HL-60 (cell line): ENCODE measurements at places on chromosomes 5 and 9.
A peak's percentile ranks its signal among the peaks of the same experiment; 100 is the strongest.

DNA sequence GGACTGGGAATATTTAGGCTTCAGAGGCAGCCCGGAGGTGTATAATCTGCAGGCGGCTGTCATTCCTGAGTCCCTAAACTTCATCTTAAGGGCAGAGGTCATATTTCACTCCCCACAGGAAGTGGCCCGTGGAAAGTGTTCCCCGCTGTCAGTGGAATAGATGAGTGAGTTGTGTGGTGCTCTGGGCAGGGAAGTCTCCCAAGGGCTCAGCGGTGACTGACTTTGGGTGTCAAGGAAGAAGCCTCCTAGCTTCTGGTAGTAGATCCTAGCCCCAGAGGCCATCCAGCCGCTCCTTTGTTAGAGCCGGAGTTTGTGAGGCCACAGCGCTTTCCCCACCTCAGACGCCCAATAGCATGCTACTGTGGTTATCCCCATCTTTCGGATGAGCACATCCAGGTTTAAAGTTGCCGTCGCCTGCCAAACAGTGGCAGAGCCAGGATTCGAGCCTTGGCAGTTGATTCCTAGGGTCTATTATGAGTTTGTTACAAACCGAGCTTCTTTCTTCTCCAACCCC lies 38.9 kb upstream of the TIFAB start:
- DNase-seq: no peak

DNA sequence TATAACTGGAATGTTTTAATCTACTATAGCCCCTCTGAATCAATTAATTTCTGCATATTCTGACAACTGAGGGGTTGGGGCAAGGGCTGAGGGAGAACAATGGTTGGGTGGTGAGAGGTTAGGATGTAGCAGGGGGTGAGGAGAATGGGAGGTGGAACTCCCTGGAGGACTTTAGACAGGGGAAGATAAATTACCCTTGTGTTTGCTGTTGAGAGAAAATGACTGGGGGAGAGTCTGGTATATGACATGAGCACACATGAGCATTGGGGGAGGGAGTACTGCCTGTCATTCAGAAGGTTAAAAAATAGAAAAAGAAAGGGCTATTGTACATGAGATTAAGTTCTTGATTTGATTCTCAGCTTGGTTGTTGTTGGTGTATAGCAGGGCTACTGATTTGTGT lies 37.2 kb upstream of the PAPPA start:
- no peak for DNase-seq

DNA sequence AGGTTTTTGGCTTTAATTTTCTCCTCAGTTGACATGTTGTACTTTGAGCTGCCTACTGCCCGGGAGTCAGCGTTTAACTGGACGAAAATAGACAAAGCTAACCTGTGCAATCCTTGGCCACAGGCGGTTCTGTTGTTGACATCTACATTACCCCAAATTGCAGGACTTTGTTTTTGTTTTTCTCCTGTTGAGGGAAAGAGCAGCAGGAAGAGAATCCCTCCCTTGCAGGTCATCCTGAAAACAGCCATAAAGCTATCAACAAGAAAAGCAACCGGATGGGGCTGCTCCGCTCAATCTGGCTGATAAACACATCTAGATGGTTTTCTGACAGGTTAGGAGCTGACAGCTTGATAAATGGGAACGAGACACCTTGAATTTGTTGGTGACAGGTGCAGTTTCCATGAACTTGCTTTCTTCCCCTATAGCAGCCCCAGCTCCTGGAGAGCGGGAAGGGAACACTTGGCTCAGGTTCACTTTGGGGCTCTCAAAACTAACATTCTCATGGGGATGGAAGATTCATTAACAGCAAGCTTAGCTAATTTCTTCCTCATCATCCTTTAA lies 331.5 kb downstream of the SLIT3 start:
- no peak for DNase-seq

GRCh38 chr9:134039386-134040175 lies 14.3 kb downstream of the BRD3OS start:
- DNase-seq: no peak

GRCh38 chr5:4229414-4230292 lies 634.0 kb downstream of the IRX1 start:
- no peak for DNase-seq

DNA sequence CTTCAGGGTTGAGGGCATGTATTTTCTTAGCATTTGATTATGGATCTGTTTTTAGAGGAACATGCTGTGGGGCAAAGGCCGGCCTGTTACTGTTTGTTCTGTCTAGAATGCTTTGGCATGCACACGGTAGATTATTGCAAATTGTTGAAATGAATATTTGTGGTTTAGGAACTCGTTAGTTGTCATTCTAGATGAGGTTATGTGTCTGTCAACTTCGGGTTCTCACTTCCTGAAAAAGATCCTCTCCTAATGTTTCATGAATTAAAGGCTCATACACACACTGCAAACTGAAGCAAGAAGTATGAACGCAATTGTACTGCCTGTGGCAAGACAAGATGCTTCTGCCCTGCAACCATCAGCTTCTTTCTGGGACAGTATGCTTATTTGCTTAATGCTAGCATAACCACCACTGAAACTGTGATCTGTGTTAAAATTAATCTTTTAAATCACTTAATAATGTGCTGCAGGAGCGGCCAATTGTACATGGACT lies 99.6 kb downstream of the BASP1 start:
- DNase-seq: peak; percentile 80

GRCh38 chr5:131916481-131916880 lies 29.0 kb downstream of the MEIKIN start:
- no peak for DNase-seq

- no peak for DNase-seq
Measured at GRCh38 chr9:135690836-135691570, 8.3 kb downstream of the SOHLH1 start.

DNA sequence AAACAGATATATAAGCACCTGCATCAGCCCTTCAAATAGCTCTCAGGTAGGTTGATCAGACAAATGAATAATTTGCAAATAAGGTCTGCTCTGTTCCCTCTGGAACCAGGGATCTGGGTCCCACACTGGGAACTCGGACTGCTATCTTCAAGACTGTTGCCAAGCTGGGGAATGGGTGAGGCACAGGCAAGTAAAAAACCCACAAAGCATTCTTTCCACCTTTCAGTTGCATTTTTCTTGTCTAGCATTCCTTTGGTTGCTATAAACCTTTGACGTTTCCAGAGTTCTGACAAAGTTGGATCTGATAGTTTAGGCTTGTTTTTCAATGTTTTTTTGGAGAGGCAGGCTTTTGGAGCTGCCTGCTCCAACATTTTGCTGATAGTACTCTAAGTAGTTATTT lies 20.1 kb downstream of the FBXL17 start:
- no peak for DNase-seq

- no peak for DNase-seq
Measured at GRCh38 chr5:17432569-17432968, 65.5 kb upstream of the TAF11L2 start.

DNA sequence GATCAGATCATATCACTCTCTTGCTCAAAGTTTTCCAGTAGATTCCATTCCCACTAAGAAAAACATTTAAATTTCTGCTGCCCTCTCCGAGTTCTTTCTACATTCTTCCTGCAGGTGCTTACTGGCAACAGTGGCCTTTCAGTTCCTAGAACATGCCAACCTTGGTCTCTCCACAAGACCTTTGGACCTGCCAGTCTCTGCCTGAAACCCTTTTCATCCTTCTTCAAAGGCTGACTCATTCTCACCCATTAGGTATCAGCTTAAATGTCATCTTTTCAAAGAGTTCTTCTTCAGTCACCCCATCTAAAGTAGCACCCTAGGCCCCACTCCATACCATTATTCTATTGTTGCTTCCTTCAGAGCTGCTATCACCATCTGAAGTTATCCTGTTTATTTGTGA lies 21.8 kb downstream of the PPIC start:
- DNase-seq: no peak

DNA sequence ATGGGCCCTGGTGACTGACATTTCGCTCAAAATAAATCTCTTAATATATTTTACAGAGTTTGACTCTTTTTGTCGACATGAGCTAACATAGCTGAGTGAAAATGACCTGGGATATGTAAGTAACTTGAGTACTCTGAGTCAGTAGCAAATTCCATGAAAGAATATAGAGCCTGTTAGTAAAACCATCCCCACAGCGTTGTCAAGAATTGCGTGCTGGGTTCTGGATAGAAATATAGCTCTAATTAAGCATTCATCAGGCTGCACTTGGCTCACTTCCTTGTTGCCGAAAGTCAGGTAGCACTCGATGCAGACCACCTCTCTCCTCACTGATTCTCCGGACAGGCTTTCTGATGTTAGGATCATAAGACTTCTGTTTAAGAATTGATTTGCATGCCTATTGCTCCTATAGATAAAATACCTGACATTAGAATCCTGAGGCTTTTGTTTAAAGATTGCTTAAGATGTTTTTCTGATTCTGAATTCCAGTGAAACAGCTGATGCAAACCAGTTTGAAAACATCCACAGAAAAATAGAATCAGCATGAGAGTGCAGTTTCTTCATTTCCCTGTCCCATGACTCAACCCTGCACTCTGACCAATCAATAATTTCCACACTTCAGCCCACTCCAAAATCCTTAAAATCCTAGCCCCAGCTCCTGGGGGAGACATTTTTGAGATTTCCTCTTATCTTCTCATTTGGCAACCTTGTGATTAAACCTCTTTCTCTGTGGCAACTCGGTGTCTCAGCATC lies 310.6 kb downstream of the DIRAS2 start:
- DNase-seq: no peak

DNA sequence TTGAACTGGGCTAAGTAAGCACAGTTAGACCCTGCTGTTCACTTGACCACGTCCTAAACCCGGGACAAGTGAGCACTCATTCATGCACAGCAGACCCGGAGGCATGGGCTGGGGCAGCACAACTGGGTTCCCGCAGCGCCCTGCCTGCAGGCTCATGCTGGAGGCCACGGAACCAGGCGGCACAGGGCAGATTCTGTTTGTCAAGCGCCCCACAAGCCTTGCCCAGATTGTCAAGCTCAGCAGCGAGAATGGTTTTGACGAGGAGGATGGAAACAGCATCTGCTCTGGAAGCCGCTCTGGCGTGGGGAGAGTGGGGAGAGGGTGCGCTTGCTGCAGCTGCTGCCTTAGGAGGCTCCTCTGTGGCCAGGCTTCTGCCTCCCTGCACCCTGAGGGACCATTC lies 32.7 kb downstream of the PRRT1B start:
- DNase-seq: no peak

GRCh38 chr9:111938427-111938800 lies 41.8 kb downstream of the UGCG start:
- DNase-seq: no peak

- no peak for DNase-seq
Measured at GRCh38 chr5:18078157-18078556, 443.9 kb downstream of the TAF11L14 start.

DNA sequence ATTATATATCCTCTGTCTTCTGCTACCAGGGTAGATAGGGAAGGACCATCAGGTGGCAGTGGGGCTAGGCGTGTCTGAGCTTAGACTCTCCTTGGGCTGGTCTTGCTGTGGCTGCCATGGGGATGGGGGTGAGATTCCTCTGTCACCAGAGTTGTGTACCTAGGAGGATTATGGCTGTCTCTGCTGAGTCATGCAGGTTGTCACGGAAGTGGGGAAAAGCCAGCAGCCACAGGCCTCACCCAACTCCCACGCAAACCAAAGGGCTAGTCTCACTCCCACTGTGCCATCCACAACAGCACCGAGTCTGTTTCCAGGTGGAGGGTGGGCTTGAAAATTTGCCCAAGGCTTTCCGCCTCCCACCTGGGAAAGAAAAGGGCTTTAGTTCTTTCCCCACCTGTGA lies 476.1 kb downstream of the CYLC2 start:
- DNase-seq: no peak

- no peak for DNase-seq
Measured at GRCh38 chr5:168706655-168707069, 127.5 kb upstream of the PANK3 start.

- no peak for DNase-seq
Measured at GRCh38 chr5:31047621-31048020, 145.9 kb upstream of the CDH6 start.

DNA sequence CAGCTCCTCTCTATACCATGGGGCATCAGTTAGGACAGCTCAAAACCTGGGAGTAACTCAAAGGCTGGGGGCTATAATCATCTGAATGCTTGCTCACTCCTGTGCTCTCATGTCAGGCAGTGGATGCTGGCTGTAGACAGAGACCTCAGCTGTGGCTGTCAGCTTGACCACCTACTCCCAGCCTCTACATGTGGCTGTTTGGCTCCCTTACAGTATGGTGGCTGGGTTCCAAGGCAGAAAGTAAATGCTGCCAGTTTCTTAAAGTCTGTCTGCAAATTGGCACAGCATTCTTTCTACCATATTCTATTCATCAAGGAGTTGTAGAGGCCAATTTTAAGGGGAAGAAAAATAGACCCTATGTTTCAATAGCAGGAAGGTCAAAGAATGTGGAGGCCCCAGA lies 66.9 kb downstream of the TMC1 start:
- no peak for DNase-seq

DNA sequence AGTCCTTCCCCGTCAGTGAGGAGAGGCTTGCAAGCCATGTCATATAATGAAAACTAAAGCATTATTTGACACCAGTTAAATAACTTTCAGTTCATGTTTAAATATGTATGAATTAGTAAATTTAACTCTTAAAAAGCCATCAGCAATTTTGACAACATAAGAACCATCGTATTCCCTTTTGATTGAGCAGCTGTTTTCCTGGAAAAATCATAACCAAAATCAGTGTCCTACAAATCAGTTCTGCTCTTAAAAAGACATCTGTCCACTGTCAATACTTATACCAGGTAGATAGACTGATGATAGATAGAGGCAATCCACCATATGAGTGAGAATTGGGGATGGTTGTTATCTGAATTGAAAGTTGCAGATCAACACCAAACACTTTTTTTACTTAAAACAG lies 2.3 kb downstream of the DIRAS2 start:
- DNase-seq: no peak

GRCh38 chr5:64514612-64515011 lies 8.8 kb downstream of the RGS7BP start:
- no peak for DNase-seq

DNA sequence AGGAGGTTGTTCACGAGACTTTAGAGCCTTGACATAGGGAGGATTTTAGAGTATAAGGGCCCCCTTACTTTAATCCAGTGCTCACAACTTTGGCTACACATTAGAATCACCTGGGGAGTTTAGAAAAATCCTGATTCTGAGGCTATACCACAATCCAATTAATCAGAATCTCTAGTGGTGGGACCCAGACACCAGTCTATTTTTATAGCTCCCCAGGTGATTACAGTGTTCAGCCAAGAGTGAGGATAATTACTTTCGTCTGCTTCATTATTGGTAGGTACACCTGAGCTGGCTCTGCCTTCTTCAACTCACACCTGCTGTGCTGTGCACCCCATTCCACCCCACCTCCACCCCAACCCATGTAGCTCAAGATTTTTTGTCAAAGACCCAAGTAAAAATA lies 141.3 kb upstream of the EPB41L4A start:
- DNase-seq: no peak

DNA sequence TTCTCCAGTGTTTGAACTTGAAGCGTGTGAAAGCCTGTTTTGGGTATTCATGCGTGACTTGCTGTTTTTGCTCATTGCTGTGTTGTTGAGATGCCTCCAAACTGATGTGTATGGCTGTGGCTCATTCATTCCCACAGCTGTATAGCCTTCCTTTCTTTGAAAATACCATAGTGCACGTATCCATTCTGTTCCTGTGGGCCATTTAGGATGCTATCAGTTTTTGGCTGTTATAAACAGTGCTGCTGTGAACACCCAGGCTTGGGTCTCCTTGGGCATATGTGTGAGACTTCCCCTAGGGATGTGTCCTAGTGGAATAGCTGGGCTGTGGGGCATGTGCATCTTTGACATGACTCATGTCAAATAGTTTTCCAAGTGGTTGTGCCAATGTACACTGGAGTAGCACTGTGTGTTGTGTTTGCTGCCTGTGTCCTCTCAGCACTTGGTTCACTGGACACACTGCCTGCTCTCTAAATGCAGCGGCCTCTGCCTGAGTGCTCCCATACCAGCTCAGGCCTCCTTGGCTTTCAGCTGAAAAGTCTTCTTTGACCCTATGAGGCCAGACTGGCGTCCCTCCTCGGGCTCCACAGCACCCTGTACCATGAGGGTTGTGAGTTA lies 102.6 kb upstream of the TBC1D2 start:
- no peak for DNase-seq
